ENCODE measurements at places on chromosomes 7 and 10. TPM values are rescaled to one million over a fixed set of nuclear protein-coding genes. Genes with fewer than 3 reads are reported as not detected.

SLC39A12 gene
- not detected for total RNA-seq

DNA sequence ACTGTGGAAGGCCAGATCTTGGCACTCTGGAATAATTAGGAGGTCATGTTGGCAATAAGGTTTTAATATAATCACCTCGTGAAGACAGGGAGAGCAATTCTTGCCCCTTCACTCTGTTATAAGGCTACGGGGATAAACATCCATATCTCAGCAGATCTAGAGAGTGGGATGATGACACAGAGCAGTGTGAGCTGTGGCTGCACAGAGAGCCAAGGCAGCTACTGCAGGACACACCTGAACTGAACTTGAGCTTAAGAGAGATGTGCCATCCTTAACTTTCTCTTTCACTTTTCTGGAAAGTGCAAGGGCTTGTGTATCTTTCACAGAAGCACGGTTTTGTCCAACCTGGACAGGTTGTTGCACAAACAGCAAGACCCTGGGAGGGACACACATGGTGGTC, 174.7 kb downstream of the GATA3 start:
- no peak for DNase-seq

DNA sequence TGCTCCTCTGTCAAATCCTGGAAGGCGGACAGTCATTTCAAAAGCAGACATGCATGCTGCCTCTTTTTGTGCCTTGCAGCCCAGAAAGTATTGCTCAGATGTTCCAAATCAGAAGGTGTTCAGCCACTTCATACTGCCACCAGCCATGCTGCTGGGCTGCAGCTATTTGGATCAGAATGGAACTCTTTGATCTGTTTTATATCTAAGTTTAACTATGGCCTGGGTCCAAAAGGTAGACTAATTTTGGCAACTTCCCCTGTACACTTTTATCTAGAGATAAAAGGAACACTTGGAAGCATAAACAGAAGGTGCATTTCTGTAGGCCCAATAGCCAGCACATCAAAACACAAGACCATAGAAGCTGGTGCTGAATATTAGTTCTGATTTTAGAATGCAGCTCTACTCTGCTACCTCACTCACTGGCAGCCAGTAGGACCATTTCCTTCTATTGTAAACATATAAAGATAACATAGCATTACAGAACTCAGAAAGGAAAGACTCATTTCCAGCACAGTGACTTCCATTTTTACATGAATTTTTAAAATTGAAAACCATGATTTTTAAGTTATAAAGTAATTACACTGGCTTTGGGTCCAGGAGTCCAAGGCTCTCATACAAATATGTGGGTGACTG, 143.1 kb upstream of the CAV2 start:
- peak; percentile 40 for DNase-seq

NME8 gene
- total RNA-seq, result not detected

- DNase-seq, result no peak
Observed at GRCh38 chr10:92238054-92238585, 52.8 kb downstream of the CPEB3 start.

CALCR gene
- total RNA-seq, result not detected

GRCh38 chr10:127690176-127690835, 46.7 kb upstream of the FOXI2 start:
- DNase-seq, result no peak

GRCh38 chr7:85274454-85274853, 87.6 kb upstream of the SEMA3D start:
- DNase-seq, result no peak

- no peak for DNase-seq
Observed at GRCh38 chr7:17940951-17941431, 697 bp upstream of the SNX13 start.

DNAH11 gene
- 0.52 TPM for total RNA-seq

DNA sequence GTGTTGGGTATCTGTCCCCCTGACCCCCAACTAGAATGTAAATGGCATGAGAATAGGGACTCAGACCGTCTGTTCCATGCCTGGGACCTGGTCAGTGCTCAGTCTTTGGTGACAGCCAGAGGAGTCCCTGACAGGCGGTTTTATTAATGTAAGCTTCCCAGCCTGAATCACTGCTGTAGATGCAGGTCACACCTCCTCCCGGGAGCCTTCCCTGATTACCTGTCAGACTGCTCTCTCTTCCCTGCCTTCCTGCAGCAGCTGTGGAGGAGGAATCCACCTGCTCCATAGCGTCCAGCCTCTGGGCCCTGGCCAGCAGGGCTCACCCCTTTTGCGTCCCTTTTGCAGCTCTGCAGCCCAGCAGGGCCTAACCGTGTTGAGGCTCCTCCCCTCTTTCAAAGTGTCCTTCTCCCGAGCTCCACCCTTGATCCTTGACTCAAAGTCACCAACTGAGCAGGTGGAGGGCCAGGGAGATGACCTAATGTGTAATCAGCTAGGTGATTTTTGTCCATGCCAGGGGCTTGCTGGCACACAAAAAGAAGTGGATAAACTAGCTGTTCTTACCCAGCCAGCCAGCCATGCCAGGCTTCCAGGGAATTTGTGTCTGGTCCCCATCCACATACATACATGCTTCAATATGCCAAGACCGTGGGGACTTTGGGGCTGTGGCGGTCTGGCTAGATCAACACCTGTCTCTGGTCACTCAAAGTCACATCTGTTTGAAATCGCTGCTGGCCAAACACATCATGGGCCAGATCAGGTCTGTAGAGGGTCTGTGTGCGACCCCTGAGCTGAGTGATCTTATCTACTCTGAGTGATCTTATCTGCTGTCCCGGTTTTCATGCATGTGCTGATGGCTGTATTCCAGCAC, 195.1 kb downstream of the CCDC3 start:
- DNase-seq, result no peak

HTR5A gene
- total RNA-seq, result not detected

FOXK1 gene
- 17.6 TPM for total RNA-seq

- DNase-seq, result peak; percentile 50
Observed at GRCh38 chr10:78805176-78805575, 263.6 kb upstream of the ZMIZ1 start.

CALHM3 gene
- total RNA-seq, result 0.52 TPM

DNA sequence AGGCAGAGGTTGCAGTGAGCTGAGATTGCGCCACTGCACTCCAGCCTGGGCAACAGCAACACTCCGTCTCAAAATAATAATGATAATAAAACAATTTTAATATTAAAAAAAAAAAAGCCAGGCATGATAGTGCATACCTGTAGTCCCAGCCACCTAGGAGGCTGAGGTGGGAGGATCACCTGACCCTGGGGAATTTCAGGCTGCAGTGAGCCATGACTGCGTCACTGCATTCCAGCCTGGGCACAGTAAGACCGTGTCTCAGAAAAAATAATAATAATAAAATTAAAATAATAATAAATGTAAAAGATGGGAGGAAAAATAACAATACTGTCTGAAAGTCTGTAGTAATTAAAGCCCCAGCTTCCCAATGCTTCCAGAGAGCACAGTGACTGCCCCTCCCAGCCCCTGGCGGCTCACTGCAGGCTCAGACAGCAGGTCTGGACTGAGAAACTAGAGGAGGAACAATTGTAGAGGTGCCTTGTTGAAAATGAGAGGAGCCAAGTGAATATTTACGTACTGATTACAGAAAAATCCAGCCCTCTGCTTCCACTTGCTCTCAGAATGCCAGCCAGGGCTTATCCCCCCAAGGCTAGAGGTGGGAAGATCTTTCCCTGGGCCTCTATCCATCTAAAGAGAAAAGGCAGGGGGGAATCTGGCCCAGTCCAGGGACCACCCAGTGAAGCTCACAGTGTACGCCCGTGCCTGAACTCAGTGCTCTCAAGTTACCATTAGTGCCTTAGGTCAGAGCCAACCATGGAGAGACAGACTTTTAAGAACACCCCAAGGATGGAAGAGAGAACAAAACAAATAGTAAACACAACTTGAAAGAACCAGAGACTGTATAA, 112.8 kb downstream of the PARD3 start:
- no peak for DNase-seq

OR2A5 gene
- not detected for total RNA-seq

FXYD4 gene
- not detected for total RNA-seq

STEAP1B gene
- 1.3 TPM for total RNA-seq

RBM17 gene
- 57.0 TPM for total RNA-seq

ZNF398 gene
- total RNA-seq, result 11.2 TPM

ZNF736 gene
- total RNA-seq, result 26.2 TPM
